HS-5 (cell line): ENCODE measurements at places on chromosomes 16 and 17.
A peak's percentile ranks its signal among the peaks of the same experiment; 100 is the strongest.

- peak; percentile 77 for DNase-seq
Measured at GRCh38 chr17:4833178-4833940, at the start of gene MINK1. TSS of gene MINK1 (plus strand) at chr17:4833340. CDS start at chr17:4833584, 244 bp downstream.

- peak; percentile 65 for DNase-seq
Measured at GRCh38 chr16:74577882-74578366, 29.0 kb downstream of the GLG1 start.

- DNase-seq, result no peak
Measured at GRCh38 chr16:17213025-17213424, 257.7 kb downstream of the XYLT1 start.

DNA sequence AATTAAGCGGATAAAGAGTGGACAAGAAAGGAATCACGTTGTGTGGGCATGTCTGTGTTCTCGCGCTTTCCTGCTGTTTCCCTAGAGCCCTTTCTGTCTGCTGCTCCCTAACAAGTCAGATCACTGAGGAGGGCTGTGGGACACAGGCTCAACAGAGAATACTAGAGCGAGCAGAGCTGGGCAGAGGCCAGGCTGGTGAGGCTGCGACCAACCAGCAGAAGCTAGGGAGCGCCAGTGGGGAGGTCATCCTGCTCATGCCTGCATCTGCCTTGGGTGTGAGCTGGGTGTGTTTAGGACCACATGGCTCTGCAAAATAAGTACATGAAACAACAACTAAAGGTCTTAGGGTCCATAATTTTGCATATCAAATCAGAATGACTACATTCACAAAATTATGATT lies 11.5 kb upstream of the FOXJ1 start:
- DNase-seq, result no peak

- no peak for DNase-seq
Measured at GRCh38 chr16:80725566-80726162, 78.7 kb downstream of the CDYL2 start.

DNA sequence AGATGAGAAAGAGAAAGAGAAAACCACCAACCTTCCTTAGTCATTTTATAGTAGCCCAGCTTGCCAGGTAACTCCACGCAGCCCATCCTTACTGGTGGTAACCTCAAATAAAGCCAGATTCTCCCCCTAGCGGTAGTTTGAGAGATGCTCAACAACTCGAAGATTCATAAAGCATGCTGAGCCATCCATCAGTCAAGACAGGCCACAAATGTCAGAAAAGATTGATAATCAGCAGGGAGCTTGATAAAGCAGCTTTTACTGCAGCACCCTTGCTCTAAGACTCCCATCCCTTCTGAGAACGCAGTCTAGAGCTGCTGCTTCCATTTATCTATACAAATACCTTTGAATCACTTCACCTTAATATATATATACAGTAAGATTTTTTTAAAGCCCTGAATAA lies 451.5 kb upstream of the HSBP1 start:
- no peak for DNase-seq

- peak; percentile 64 for DNase-seq
Measured at GRCh38 chr17:72126575-72127486, 6.0 kb downstream of the SOX9 start.

DNA sequence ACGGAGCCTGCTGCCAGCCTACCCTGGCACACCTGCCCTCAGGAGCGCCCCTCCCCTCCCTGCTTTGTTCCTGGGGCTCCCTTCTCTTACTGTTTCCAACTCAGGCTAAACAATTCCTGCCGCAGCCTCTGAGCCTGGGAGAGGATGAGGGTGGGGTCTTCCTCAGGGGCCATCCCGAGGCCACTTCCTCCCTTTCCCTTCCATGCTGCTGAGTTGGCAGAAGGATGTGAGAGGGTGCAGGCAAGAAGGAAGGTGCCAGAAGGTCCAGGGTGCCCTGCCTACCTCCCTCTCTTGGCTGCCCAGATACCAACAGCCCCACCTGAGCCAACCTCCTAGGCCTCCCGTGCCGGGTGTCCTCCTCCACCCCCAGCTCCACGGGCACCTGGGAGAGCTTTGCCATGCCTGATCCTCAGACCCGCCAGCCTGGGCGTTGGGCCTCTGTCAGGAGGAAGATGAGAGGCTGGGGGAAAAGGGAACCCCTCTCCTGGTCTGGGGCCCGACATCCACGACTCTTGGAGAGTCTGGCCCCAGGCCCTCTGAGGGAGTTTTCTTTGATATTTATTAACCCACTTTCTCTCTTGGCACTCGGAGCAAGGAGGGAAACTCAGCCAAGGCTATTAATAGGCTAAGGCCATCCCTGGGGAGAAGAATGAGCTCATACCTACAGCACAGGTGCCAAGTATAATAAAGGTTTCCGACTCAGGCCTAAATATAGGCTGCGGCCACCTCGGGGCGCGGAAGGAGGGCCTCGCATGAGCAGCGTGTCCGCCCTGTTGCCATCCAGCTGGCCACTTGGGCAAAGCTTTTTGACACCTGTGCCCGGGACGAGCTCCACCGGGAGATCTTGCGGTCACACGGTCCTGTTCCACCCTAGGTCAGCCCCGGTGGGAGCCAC lies 232.0 kb downstream of the ENGASE start:
- no peak for DNase-seq

DNA sequence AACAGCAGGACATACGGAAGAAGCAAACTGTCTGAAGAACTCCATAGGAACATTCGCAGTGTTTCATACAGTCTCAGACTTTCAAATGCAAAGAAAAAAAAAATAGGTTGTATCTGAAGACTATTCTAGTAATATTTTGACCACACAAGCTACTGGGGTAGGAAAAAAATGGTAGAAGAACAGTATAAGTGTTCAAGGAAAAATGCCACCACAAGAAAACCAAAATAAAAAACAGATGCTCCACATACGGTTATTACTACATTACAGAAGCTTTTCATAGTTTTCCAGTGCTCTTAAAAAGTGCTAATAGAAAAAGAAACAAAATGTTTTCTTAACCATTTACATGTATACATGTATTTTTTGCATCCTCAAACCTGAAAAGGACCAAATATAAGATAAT lies 3.7 kb downstream of the NCOR1 start:
- no peak for DNase-seq

GRCh38 chr16:1543085-1543896 lies 9.8 kb downstream of the TMEM204 start:
- DNase-seq, result peak; percentile 50

- peak; percentile 87 for DNase-seq
Measured at GRCh38 chr16:84618581-84619460, 943 bp upstream of the COTL1 start.

GRCh38 chr17:66169839-66170238 lies 22.1 kb downstream of the CEP112 start:
- no peak for DNase-seq

DNA sequence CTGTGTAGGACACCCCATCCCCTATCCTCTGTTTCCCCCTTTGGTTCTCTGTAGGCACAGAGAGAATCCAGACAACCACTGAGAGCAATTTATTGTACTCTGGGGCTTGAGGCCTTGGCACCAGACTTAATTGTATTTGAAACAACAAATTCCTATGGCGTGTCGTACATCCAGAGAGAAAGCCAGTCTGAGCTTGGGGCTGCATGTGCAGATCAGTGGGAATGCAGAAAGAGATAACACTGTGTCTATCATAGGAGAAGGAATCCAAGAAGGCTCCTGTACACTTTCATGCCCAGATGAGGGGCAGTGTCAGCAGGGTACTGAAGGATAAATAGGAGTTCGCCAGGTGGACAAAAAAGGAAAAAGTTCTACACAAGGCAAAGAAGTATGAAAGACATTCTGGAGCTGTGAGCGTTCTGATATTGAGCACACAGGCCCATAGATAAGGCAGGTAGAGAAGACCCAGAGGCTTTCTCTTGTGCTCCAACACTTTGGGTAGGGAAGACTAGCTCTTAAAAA lies 22.0 kb upstream of the IL4R start:
- no peak for DNase-seq

GRCh38 chr17:69143151-69143550 lies 1.5 kb upstream of the ABCA6 start:
- DNase-seq, result no peak

DNA sequence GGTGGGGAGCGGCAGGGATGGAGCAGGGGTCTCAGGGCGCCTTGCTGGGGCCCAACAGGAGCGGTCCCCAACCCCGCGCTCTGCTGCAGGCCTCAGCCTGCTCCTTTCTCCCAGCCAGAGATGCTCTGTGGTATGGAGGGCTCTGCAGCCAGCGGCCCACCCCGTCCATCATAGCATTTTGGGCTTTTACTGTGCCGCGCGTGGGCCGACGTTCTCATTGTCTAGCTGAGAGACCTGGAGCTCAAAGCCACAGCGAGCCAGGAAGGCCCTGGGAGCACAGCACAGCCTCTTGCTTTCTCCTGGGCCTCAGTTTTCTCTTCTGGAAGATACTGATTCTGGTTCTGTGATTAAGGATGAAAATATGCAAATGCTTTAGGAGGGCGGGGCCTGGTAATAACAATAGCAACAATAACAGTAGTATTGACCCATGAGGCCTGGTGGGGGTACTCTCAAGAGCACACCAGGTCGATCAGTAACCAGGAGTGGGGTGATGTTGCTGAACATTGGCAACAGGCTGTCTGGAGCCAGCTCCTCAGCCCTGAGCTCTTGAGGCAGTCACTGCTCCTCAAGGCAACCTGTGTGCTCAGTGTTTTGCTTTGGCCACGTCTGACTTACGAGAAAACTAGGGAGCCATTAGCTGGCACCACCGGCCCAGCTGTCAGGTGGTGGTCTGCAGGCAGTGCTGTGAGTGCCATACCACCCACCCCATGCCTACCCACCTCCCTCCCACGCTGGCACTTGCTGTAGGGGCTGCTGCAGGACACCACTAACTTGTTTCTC lies 1.1 kb upstream of the RASD1 start:
- no peak for DNase-seq
